ENCODE measurements at places on chromosomes 3 and 15. TPM values are rescaled to one million over a fixed set of nuclear protein-coding genes. Genes with fewer than 3 reads are reported as not detected.

LRRK1 gene
- total RNA-seq: 21.0 TPM

RHOV gene
- total RNA-seq: 5.1 TPM

TUSC7 gene
- not detected for total RNA-seq

SEMA3F gene
- total RNA-seq: 14.0 TPM

CIP2A gene
- total RNA-seq: 13.2 TPM

LNP1 gene
- total RNA-seq: 0.79 TPM

IVD gene
- 11.8 TPM for total RNA-seq

STAB1 gene
- total RNA-seq: not detected

Data from A549 treated with ZK216348 at 1 μM for 4 hours (cell line).